Urothelium cell line (cell line): ENCODE measurements at places on chromosomes 7 and 10.
A peak's percentile ranks its signal among the peaks of the same experiment; 100 is the strongest.

DNA sequence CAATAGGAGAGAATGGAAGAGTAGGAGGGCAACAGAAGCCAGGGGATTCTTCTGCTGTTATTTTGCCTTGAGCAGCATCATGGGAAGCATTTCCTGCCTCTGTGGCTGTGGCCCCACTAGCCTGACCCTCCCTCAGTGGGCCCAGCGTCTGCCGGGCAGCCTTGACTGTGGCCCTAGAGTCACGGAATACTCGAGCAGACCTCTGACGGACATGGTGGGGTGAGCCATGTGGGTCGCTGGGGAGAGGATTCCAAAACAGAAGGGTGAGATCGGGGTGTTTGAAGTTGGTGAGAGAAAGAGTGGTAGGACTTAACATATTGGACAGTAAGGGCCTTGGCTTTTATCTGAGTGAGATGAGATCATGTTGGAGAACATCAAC, 8.3 kb upstream of the PRKAG2 start:
- DNase-seq = no peak

- DNase-seq = no peak
These were observed 312.3 kb downstream of the CAMK1D start for GRCh38 chr10:12661671-12662070.

- DNase-seq = no peak
These were observed 118.6 kb upstream of the PARD3 start for GRCh38 chr10:34933676-34934075.

DNA sequence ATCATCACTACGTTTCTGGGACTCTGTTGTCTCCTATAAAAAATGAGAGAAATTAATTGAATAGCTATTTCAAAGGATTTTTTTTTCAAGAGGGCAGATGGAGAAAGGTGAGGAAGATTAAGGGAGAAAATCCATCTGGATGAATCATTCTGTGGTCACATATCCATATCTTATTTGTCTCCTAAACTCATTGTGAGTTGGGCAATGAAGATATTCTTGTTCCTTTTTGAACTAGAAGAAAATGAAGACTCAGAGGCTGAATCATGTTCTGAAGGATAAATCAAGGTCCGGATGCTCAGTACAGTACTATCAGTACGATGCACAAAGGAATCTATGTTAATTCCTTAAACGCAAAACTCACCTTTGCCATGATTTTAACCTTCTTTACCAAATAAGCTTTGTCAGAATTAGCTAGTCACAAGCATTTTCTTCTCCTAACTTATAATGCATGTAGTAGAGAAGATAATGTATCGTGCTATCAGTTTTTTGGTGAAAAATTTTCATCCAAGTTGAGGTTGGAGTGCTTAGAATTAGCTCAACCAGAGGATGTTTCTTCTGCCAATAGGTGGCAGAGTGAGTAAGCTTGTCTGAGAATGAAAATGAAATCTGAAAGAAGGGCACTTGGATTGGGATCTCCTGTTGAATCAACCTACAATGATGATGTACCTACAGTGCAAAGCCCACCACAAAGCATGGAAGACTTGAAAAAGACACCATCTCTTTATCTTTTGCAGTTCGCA, 446.9 kb downstream of the KIF20B start:
- DNase-seq = peak; percentile 27

GRCh38 chr10:12177642-12178041, 18.0 kb downstream of the NUDT5 start:
- DNase-seq = no peak

- DNase-seq = no peak
These were observed 28.1 kb downstream of the OAT start for GRCh38 chr10:124390471-124391187.

GRCh38 chr10:17023386-17024298, 106.0 kb downstream of the CUBN start:
- peak; percentile 86 for DNase-seq

DNA sequence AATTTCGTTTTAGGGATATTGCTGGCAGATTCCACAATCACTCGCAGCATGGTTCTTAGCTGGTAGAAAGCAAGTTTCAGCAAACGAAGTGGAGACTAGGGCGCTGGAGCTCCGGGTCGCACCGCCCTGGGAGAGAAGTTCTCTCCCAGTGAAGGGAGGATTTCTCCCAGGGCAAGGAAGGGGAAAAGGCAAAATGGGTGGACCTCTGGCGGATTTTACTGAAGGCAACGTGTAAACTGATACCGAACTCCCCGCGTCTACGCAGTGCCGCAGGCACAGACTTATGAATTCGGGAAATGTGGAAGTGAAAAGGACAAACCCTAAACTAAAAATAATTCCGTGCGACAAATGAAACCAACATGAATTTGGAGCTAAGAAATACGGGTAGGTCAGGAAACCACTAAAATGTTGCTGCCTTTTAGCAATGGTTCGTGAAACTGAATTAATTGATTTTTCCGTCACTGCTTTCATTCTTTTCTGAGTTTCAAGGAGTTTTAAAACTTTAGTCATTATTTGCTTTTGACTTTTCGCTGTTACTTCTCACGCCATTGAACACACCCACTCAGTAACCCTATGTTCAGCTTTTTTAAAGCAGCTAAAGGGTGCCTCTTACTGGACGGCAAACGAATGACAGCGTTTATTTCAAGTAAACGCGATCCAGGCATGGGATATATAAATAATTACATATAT, at the start of gene MYOF:
Gene MYOF (minus strand): TSS at position 190 of the 690 bp plus-strand sequence. CDS start 140 bp downstream, at position 50.
- DNase-seq = peak; percentile 64

GRCh38 chr7:145431834-145432233, 596.0 kb upstream of the TPK1 start:
- no peak for DNase-seq

DNA sequence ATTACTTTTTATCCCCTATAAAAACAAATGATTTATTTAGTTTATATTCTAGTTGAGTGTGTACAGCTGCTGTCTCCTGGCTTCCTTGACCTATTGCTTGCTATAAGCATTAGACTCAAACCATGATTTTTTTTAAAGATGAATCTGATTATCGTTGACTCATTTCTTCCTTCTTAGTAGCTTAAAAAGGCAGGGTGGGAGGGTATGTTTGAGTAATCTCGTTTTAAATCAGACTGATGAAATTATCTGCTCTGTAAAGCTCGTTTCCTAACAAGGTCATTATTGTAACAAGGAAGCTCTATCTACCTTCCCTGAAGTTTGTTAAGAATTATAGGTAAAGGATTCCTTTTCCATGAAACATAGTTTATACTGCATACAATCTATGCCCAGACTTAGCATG, 276.3 kb upstream of the KCND2 start:
- no peak for DNase-seq

DNA sequence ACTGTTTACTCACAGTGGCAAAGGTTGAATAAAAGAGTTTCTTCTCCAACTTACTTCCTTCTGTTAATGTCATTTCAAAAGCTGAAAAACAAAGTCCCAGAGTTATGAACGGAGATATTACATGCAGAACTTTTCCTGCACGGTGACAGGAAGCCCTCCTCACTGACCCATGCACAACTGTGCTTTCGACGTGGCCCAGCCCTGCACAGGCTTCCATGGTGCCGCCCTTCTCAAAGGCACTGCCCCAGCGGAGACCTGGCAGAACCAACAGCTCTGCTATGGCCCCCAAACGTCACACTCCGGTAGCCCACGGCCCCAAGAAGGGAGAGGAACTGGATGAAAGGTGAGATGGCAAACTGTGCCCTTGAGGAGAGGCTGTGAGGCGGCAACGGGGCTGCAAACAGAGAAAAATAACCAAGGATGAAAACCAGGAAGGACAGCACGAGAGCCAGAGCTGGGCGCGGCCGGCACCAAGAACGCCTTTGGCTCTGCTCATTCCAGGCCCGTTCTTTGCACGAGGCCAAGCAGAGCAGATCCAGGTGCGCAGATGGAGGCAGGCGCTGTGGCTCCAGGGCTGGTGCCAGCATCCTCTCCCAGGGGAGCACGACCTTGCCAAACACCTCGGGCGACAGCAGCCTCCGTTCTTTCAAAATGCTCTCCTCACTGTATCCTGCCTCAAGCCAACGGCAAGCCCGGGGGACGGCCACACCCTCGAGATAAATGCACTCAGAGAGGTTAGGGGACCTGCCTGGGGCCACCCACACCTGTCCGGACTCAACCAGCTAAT, 7.0 kb upstream of the FUOM start:
- no peak for DNase-seq

DNA sequence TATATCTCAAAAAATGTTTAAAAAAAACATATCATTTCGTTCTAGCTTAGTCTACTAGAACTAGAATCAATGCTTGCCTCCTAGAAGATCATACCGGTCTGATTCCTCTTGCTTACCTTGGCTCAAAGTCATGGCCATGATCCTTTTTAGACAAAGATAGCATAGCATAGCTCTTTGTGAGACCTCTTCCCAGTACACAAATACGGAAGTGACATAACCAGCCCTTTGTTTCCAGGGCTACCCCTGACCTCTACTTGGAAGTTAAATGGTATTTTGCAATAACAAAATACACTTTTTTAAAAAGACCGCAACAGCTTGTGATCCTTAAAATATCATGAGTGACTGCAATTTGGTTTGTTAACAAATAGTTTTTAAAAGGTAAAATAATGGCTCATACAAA, 130.7 kb upstream of the NOBOX start:
- no peak for DNase-seq

DNA sequence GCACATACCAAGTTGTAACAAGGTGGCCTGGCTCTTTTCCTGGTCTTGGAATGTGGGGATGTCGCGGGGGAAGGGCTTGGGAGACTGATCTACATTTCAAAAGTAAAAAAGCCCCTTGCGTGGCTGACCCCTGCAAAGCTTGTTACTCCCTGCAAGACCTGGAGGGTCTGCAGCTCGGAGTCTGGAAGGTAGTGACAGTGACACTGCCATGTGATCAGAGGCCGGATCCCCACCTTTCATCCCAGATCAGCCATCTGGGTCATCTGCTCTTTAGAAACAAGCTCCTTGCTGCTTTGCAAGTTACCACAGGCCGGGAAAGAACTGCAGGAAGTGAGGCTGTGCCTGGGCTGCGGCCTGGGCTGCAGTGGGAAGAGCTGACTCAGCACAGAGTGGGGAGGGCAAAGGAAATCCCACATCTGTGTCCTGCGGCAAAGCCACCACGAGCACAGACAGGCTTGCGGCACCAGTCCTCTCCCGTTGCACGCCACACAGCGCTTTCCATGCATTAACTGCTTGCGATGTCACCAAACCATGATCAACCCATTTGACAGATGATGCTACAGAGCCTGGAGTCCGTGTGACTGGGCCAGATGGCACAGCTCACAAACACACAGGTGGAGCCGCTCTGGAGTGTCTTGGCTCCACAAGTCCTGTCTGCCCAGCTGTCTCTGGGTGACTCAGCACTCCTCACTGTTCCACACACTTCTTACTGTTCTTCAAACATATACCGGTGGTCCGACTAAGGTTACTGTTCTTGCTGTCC, 97.7 kb downstream of the SH3PXD2A start:
- DNase-seq = peak; percentile 89

DNA sequence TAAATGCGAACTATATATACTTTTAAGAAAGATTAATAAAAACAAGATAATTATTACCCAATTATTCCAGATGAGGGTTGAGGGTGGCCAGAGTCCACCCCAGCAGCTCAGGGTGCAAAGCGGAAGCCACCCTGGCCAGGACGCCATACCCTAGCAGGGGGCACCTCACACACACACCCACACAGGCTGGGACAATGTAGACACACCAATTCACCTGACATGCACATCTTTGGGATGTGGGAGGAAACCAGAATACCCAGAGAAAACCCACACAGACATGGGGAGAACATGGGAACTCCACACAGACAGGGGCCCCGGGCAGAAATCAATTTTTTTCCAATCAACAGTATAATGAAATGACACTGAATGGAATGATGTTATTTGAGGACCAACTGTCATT, 86.0 kb downstream of the RTKN2 start:
- DNase-seq = no peak

GRCh38 chr10:85642421-85643170, 724.0 kb downstream of the GRID1 start:
- DNase-seq = peak; percentile 62

DNA sequence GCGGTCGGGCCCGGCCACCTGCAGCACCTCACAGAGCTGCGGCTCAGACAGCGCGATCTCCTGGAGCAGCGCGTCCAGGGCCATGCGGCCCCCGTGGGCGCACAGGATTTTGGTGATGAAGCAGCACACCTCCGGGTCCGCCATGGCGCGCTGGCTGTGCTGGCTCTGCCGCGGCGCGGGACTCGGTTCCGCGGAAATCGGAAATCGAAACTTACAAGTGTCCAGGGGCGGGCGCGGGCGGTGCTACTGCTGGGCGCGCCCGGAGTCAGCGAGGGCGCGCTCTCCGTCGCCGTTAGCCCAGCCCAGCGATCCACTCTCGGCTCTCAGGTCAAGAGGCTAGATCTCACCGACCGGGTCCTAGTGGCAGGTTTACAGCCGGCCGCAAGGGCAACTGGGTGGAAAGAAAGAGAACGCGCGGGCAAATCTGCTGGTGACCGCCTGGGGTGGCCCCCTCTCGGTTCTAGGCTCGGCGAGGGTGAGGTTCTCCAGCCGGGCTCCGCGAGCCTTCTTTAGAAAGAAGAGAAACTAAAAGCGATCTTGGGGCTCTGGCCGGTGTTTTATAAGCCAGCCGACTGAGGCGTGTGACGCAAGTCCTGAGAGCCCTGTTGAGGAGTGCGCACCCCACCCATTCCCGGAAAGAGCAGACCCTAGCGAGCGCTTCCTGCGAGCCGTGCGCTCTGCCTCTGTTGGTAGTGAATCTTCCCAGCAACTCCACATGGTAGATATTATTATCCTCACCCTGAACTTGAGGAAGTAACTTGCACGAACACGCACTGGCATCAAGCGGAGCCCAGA, at the start of gene ZC3HAV1:
Gene ZC3HAV1 (minus strand): TSS at position 533 of the 795 bp plus-strand sequence. CDS start 389 bp downstream, at position 144.
- peak; percentile 67 for DNase-seq

DNA sequence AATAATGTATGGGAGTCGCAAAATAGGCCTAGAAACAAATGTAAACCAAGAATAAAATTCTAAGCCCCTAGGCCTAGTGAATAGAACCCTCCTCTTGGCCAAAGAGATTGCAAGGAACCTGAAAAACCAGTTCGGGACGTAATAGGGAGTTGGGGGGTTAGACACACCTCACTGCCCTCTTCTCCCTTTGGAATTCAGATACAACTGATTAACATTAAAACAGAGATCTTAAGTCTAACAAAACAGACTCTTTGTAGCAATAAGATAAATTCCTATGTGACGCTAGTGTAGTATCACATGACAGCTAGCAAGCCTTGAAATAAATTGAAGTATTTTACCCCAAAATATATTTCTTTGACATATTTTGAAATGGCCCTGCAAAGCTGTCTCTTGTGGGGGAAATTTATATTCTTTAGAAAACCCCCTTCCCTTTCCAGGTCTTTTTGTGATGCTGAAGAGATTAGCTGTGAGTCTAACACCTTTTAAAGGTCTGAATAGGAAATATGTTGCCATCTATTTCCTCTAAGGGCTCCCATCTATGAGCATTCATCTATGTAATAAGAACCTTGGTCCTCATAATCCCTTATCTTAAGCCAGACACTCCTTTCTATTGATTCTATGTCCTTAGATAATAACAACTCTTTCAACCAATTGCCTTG, 623.4 kb upstream of the NRG3 start:
- DNase-seq = no peak

- no peak for DNase-seq
These were observed 77.4 kb downstream of the MKI67 start for GRCh38 chr10:128048819-128049210.

- DNase-seq = peak; percentile 18
These were observed 163.1 kb upstream of the NPVF start for GRCh38 chr7:25391295-25391861.
